Choroid plexus epithelial cell (primary cell): ENCODE measurements at places on chromosomes 5 and 9.

DNA sequence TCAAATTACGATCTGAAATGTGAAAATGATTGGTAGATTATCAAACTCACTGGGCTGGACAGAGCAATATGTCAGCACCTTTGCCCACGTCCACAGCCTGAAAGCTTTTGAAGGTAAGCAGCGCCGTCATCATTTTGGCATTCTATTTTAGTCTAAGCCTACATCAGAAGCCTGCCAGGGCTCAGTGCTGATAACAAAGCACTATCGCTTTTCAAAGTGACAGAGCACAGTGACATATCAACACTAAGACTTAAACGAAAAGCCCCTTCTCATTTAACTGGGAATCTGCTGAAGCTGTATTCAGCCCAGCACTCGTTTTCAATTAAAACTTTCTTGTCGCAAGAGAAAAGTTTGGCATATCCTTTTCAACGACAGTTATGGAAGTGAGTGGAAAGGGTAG, 1076.3 kb downstream of the PTPRD start:
- DNase-seq, result no peak

- peak; percentile 9 for DNase-seq
Observed at GRCh38 chr5:1445313-1445688, at the start of gene SLC6A3. Gene SLC6A3 (minus strand): TSS chr5:1445440. CDS start chr5:1443197, 2,243 bp downstream.

GRCh38 chr9:15298362-15298761, 8.7 kb downstream of the TTC39B start:
- DNase-seq, result no peak

GRCh38 chr5:72822944-72823343, 6.5 kb downstream of the TNPO1 start:
- DNase-seq, result no peak

DNA sequence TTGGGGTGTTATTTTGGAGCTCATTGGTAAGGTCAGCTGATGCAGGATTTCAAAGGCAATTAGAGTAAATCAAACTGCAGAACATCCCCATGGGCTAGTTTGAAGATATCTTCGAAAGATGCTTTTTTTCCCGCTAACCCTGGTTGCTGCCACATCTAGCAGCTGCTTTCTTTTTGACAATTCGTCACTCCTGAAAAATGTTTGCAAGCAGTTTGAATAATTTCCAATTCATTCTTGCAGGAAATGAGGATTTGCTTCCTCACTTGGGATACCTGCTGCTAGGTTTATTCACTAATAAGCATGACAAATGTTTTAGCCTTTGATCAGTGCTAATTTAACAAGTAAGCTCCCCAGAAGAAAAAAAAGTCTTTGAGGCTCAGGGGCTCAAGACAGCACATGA, 649.6 kb upstream of the RORB start:
- DNase-seq, result peak; percentile 30

DNA sequence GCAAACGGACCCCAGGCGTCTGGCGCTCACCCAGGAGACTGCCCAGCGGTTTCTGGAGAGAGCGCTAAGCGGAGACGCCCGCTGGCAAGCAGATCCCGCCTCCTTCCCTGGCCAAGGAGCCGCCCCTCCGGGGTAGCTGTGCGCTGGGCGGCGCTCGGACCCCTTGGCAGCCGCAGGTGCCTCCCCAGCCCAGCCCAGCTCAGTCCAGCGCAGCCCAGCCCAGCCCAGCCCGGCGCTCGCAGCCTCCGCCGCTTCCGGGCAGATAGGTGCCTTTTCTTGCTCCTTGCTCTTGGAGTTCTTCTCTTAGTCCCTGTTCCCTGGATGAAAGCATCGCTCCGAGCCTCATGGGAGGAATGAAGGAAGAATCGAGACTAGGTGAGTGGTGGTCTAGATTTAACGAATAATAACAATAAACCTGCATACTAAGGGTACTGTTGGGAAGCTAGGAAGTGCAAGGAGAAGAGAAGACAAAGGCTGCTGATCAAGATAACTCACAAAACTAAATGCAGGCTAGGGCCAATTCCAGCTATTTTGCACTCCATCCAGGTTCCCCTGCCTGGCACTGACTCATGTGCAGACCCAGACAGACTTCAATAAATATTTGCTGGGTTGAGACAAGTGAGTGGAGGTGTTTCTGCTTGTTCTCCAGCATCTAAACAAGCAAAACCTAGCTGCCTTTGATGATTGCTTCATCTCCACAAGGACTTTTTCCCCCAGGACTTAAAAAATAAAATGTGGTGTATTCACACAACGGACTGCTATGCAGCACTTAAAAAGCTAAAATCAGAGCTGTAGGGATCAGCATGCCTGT, at the start of gene STK32A:
STK32A (plus strand) TSS at position 202 of the 811 bp plus-strand sequence. CDS start 4,609 bp downstream, outside the sequence.
- DNase-seq, result peak; percentile 8

DNA sequence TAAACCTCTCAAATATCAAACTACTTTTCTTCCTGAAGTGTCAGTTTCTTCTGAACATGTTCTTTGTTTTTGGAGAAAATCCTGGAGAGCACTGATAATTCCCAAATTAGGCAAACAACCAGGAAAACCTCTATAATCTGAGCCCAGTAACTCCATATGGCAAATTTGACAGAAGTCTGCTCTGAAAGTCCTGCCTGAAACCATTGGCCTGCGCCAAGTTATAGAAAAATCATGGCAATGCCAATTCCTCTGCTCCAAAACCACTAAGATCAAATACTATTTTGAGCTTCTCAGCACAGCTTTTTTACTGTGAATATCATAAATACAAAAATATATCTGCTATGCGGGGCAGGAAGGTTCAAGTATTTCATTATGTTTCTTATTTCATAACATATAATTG, 45.9 kb downstream of the PDE4D start:
- no peak for DNase-seq

DNA sequence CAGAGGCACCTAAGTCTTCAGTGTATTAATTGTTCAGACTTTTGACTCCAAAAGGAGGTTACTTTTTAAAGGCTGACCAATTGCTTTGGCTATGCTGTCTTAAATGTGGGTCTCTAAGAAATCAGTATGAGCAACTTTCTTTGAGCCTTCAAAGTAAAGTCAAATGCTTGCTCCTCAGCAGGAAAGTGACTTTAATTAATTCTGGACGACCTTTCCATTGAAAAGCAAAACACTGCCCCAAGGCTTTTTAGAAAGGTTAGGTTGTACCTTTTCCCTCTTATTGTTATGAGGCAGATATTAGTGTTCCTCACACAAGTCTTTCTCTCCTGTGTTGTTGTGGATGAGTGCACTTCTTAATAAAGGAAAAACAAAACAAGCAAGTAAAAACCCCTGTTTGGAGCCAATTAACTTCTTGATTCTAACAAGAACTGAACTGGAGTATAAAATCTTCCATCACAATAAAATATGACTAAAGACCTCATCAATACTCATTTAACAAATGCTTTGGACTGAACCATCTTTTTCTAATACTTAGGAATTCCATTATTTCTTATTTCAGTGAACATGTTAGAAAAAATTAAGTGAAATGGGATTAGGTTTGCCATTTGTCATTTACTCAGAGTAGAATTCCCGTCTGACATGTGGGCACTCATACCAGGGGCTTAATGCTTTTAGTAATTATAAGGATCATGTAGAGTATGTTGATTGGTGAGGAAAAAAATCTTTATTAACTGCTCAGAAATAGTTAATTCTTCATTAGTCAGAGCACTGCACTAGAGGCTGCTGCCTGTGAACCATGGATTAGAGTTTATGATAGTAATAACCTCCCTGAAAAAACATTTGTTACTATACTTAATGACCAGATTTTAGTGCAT, 159.1 kb upstream of the ZNF608 start:
- DNase-seq, result no peak

DNA sequence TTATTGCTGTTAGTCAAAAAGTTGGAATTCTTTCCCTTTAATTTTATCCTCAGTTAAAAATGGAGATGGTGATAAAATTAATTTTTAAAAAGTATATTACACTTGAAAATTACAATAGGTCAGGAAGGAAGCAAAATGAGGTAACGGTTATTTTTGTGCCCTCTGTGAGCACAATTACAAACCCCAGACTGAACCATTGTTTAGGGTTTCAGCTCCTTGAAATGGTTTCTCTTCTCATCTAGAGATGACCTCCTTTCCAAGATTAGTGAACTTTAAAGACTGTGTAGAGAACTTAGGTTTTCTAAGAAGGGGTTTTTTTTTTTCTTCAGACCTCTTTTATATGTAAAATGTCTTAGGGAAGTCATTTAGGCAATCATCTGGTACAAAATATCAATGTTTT, 126.2 kb upstream of the CHD1 start:
- DNase-seq, result no peak

DNA sequence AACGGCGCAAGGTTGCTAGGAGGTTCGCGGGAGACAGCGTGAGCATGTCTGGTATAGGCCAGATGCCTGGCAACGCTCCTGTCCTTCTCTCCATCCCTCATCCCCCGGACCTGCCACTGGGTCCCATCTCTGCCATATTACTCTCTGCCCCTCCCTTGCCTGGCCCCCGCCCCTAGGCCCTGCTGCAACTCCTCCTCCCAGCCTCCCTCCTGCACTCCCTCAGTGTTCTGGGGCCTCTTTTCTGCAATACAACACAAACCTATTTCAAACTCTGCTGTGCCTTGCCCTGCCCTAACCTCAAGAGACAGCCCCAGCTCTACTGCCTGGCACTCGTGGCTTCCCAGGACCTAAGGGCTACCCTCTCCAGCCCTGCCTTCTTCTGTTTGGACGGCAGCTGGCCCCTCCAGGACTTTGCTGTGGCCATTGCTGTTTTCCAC, 8.9 kb upstream of the DBN1 start:
- peak; percentile 27 for DNase-seq

GRCh38 chr9:110714314-110714713, 45.7 kb downstream of the MUSK start:
- DNase-seq, result peak; percentile 46

DNA sequence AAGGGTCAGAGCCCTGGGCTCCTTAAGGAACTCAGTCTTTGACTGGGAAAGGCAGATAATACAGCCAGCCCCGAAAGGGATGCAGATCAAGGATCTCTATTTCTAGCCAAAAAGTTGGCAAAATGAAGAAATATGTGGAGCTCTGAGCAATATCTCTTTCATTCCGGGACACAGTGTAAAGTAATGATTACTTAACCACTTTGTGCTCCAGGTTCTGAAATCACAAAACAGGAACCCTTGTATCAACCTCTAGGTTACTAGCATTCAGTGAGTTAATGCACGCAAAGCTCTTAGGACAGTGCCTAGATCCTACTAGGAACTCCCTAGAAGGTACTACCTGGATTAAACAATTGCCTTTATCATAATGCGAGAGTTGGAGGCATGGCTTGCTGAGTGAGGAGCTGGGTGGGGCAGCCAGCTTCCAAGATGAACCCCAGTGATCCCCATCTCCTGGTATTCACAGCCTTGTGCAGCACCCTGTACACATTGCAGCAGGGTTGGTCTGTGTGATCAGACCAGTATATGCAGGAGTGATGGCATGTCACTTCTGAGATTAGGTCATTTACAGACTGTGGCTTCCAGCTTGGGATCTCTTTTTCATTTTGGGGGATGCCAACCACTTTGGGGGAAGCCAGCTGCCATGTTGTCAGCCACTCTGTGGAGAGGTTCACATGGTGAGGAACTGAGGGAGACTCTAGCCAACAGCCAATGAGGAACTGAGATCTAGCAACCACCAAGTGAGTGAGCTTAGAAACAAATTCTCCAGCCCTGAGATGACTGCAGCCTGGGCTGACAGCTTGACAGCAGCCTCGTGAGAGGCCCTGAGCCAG, 103.1 kb upstream of the SLC44A1 start:
- peak; percentile 22 for DNase-seq

DNA sequence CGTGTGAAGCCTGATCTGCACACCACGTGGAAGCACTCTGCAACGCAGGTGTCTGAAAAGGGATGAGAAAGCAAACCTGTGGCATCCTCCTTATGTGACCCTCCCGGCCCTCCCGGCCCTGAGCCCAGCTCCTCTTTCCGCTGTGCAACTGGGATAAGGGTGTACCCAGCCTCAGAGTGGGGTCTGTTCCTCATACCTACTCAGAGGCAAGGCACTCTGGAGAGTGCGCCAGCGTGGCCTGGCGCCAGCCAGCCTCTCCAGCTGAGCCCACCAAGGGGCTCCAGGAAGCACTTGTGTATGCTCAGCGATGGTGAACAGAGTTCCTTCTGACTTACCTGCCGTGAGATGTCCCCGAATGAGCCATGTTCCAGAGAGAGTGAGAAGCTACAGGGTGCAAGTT, 102.8 kb downstream of the IRX1 start:
- no peak for DNase-seq

GRCh38 chr5:173645437-173645807, 29.0 kb upstream of the BOD1 start:
- peak; percentile 71 for DNase-seq

- no peak for DNase-seq
Observed at GRCh38 chr9:87742813-87743428, 17.0 kb downstream of the CTSL start.

DNA sequence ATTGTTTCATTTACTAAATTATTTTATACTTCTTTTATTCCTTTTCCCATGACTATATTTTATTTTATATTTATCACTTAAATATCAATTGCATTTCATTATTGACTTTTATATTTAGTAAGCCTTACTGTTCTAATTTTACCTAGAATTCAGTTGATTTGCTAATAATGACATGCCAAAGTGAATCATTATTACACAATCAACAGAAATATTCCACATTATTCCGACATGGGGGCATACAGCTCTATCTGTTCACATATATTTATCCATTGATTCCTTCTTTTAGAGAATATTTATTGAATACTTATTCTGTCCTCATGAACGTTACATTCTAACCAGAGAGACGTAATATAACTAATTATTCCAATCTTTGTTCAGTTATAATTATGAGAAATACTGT, 221.8 kb downstream of the DOCK8 start:
- DNase-seq, result no peak

GRCh38 chr9:129382281-129383018, 204.4 kb upstream of the IER5L start:
- DNase-seq, result no peak

- no peak for DNase-seq
Observed at GRCh38 chr5:17976404-17976803, 342.1 kb downstream of the TAF11L14 start.

DNA sequence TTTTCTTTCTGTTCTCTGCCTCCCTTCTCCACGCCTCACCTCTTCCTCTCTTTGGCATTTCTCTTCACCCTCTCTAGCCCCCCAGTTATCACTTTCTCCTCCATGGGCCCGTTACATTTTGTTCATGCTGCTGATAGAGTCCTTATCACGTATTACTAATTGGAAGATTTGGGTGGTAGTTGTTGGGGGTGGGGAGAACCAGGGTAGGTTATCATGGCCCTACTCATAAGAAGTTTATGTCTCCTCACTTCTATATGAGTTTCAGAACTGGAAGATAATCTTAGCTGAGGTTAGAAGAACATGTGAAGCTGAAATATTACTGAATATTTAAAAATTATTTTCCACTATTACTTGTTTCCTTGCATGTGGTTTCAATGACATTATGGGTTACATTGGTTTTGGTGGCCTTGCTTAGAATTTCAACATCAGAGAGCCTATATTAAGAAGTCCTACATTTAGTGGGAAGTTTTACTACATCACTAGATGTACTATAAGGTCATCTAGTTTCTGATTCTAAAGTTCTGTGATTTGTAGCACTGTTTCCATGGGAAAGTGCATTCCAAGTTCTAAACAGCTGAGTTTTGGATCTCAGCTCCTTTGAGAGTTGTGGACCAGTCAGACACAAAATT, 36.8 kb downstream of the PIP5K1B start:
- no peak for DNase-seq
